ENCODE measurements at places on chromosomes 7 and 10.

DNA sequence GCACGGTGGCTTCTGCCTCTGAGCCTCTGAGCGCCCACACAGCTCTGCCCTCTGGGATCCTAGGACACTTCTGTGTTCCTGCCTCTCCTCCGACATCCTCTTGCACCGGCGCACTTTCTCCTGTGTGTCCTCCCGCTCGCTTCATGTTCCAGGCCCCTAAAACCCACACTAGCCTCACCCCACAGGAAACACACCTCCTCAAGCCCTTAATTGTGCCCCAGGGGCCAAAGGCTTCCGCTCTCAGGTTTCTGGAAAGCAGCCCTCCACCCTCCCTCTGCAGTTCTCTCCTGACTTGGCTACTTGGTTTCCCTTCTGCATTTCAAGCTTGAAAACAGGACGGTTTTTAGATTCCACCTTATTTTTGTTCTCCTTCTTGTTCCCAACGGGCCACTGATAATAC is 7.3 kb downstream of the GFRA1 start:
- no peak for DNase-seq

- DNase-seq, result no peak
Measured at GRCh38 chr10:50358925-50359687, 107.8 kb upstream of the ASAH2 start.

GRCh38 chr10:23419655-23420329 is 19.1 kb upstream of the OTUD1 start:
- DNase-seq, result no peak

DNA sequence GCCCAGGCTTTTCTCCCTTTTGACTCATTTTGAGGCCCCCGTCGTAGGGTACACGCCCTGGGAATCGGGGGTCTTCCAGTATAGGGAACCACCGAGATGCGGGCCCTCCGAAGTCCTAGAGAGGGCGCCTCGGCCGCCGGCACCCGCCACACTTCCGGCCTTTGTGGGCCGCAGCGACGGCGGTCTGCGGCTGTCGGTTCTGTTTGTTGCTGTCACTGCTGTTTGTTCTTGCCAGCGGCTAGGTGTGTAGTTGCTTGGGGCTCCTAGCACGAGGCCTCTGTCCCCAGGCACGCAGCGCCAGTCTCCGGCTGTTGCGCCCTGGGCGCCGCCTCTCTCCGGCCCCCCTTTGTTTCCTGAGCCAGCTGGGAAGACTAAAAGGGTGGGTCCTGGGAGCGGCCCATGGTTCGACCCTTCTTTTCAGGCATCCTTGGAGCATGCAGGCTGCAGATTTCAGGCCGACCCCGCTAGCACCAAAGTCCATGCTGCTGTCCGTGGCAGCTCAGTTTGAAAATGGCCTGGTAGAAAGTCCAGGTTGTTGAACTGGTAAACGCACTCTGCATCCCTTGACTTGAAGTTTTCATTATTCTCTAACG is 17.8 kb upstream of the ZKSCAN1 start:
- DNase-seq, result no peak

DNA sequence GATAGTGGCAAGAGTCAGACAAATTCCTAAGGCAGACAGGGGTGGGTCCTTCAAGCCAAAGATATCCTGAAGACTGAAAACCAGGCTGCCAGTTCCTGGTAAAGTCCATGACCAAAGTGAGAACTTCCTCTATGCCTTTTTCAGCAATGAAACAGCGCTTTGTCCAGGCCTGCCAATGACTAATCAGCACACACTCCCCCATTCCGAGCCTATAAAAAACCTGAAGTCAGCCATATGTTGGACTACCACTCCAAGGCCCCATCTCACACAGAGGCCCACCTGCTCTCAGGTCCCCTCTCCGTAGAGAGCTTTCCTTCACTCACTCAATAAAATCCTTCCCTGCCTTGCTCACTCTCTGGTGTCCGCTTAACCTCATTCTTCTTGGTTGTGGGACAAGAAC is 402.2 kb downstream of the ANKRD7 start:
- DNase-seq, result no peak

- no peak for DNase-seq
Measured at GRCh38 chr7:23469150-23469960, 936 bp downstream of the IGF2BP3 start.

DNA sequence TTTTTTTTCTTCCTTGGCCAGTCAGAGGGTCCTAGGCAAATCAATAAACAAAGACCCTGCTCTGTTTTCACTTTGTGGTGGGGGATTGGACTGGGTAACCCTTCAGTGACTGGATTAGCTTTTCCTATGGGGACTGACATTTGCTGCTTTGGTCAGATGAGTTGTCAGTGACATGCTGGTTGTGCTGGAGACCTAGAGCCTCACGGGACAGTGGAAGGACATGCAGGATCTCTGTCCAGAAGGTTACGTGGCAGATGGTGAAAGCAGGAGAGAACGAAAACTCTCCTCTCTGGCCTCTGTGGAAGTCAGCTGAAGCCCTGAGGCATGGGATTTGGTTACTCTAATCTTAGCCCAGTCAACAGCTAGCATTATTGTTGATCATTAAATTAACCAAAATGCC is 90.0 kb upstream of the BMPER start:
- no peak for DNase-seq

Data from activated CD4-positive, alpha-beta T cell treated with anti-CD3 and anti-CD28 coated beads for 24 hours (primary cell).